ENCODE measurements at places on chromosomes 7 and 10. TPM values are rescaled to one million over a fixed set of nuclear protein-coding genes. Genes with fewer than 3 reads are reported as not detected.

GRCh38 chr10:114334301-114334700, 70.0 kb downstream of the AFAP1L2 start:
- DNase-seq = no peak

SPDYE2 gene
- 0.59 TPM for polyA plus RNA-seq

GRCh38 chr10:62866941-62867340, 50.8 kb upstream of the EGR2 start:
- no peak for DNase-seq

SCIN gene
- 0.68 TPM for polyA plus RNA-seq

DNA sequence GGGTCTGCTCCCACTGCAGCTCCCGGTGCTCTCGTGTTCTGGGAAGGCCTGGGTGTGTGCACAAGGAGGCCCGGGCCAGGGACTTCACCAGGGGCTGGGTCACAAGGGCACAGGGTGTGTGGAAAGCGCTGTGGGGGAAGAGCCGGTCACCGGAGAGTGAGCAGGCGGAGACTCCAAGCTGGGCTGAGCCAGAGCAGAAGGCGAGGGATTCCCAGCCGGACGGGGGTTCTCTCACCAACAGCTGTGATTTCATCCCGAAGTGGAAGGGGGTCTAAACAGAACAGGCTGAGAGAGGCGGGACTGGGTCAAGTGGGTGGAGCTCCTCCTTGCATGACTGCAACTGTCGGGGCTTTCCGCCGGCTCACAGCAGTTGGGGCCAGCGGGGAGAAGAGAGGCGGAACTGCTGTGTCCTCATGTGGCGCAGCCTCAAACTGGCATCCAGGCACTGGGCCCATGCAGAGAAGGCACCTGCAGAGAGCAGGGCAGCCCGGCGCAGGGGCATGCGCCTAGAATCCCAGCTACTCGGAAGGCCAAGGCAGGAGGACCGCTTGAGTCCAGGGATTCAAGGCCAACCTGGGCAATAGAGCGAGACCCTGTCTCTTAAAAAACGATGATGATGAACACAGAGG, 7.6 kb upstream of the ORAI2 start:
- no peak for DNase-seq

- no peak for DNase-seq
Measured at GRCh38 chr10:111127081-111127848, 50.4 kb downstream of the ADRA2A start.

- DNase-seq = no peak
Measured at GRCh38 chr10:119395280-119396007, 147.1 kb downstream of the RGS10 start.

OR2A12 gene
- polyA plus RNA-seq = not detected

- DNase-seq = no peak
Measured at GRCh38 chr7:33487998-33488682, 358.8 kb downstream of the BBS9 start.

- peak; percentile 7 for DNase-seq
Measured at GRCh38 chr7:81833401-81833800, 63.6 kb upstream of the HGF start.

DNA sequence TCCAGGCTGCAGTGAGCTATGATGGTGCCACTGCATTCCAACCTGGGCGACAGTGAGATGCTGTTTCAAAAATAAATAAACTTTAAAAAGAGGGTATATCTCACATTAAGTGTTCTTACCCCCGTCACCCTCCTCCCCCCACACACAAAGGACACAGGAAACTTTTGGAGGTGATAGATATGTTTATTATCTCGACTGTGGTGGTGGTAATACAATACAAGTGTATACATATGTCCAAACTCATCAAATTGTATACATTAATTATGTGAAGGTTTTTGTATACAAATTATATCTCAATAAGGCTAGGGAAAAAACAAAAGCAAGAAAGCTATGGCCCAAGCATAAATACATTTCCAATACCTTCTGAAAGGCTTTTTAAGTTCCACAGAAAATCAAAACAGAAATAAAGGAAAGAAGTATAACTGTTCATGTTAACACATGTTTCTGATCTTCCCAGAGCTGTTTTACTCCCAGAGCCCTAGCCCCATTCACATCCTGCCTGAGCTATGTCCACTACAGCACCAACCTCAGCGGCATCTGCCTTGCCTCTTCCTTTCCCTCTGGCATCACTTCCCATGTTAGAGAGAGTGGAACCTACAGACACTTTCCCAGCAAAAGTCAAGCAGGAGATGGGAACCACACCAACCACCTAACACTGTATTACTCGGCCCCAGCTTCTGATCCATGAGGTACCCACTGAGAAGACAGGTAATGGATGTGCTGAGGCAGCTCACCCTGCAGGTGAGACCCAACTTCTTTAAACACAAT, 48.1 kb downstream of the SGMS1 start:
- DNase-seq = no peak

GRCh38 chr7:96669812-96670211, 39.8 kb downstream of the SEM1 start:
- no peak for DNase-seq

RBP3 gene
- polyA plus RNA-seq = not detected

DNA sequence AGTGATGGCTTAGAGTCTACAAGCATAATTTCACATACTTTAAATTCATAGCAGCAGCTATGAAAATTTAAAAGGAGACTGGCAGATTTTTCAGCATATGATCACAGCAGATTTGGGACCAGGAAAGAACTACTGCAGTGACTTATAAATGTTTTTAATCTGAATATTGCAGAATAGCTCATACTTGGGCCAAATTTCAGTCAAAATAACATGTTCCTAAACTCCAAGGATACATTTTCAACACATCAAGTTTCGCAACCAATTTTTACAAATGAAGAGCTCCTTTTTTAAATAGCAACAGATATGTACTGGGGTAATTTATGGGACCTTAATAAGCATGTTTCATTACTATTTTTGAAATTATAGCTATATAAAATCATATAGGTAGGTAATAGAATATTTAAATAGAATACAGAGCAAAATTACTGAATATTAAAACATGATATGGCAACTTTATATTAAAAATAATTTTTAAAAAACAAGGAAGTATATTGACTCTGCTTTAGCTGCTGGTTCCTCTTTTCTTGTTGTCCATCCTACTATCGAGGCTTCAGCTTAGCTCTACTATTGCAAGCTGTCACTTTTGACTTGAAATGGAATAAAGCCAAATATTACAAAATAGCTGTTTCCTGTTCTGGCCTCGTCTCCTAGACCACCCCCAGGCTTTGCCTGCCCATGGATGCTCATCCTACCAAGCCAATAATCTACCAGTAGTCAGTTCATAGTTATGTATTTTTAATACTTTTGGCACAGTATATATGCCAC, 123.1 kb downstream of the NRBF2 start:
- DNase-seq = peak; percentile 42

DNA sequence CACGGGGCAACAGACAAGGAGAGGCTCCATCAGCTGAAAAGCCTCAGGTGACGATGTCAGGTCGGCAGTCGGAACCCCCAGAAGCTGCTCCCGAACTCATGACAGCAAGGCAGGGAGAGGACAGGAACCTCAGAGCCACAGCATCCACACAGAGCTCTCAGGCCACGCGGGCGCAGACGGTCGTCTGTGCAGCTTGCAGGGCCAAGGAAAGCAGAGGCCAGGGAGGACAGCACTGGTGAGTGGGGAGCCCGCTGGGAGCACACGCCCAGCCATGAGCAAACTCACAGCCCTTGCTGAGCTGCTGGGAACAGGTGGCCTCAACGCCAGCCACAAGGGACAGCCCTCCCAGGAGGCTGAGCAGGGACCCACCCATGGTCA, 138.9 kb downstream of the MAD1L1 start:
- no peak for DNase-seq

DGKB gene
- polyA plus RNA-seq = 0.43 TPM

GRCh38 chr7:70810558-70811139, 321.3 kb upstream of the GALNT17 start:
- no peak for DNase-seq

TMEM139 gene
- not detected for polyA plus RNA-seq

FAM25A gene
- polyA plus RNA-seq = not detected

ADGRA1 gene
- not detected for polyA plus RNA-seq

- DNase-seq = no peak
Measured at GRCh38 chr10:99366666-99367065, 37.5 kb downstream of the CNNM1 start.

SRGN gene
- polyA plus RNA-seq = 90.0 TPM

- DNase-seq = no peak
Measured at GRCh38 chr10:71873582-71874211, 22.6 kb upstream of the PSAP start.

DNA sequence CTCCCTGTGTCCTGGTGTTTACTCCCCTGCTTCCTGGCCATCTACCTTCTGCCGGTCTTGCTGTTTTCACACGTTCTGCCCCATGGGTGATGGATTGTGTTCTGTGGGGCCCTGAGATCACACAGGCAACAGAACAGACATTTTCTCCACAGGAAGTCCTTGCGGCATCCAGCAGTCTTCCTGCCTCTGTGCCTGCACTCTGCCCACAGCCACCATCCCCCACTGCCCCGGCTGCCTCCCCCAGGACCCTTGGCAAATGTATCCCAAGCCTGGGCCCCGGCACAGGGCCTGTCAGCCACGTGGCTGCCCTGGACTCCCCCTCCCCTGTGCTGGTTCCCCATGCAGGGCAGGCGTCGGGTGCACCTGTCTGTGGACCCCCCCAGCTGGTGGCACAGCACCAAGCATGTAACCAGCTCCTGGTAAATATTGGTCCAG, 184.2 kb downstream of the WDR37 start:
- DNase-seq = no peak

VIM gene
- polyA plus RNA-seq = 3,784 TPM

CRYGN gene
- polyA plus RNA-seq = not detected

DNA sequence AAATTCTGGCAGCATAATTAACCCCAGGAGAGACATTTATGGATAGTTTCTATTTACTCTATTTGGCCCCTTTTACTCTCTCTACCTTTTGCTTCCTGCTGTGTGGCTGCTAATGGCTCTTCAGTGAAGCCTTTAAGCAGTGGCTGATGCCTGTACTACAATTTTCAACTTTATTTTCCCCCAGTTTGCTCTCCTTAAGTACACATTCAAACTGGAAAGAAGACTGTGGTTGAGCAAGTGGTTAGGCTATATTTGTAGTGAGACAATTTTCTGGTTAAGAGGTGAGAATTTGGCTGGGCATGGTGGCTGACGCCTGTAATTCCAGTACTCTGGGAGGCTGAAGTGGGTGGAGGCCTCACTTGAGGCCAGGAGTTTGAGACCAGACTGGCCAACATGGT, 8.5 kb upstream of the RSBN1L start:
- DNase-seq = no peak

DNA sequence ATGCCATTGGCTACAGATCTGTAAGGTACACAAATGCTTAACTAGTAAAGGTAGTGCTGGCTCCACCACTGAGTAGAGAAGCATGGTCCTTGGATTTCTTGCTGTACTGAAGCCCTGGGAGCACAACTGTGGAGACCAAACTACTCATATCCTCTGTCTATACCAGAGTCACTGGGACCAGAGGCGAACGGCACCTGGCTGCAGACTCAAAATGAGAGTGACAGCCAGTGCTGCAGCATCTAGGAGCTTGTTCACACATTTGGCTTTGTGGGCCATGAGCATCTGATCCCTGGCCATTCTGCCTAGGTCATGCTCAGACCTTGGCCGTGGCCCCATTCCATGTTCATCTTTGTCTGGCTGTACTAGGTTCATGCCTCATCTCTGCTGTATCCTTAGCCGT, 31.9 kb downstream of the LRRC18 start:
- DNase-seq = no peak

DNA sequence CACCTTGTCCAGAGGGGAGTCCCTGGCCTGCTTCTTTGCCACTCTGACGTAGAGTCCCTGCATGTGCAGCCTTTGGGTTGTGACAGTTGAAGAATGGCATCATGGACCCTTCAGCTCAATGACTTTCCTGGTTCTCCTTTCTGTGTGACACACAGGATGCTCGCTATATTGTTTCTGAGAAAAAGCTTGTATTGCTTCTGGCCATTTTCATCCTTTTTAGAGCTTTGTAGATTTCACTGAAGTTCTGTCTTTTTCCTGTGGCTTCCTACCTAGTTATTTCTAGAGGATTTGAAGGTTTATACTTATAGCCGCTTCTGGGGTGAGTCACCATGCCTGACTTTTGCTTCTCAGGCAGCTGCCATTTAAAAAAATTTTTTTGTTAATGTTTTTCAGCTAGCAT, 27.0 kb downstream of the SND1 start:
- DNase-seq = peak; percentile 52

- no peak for DNase-seq
Measured at GRCh38 chr7:3682028-3682710, 381.1 kb downstream of the SDK1 start.

DNA sequence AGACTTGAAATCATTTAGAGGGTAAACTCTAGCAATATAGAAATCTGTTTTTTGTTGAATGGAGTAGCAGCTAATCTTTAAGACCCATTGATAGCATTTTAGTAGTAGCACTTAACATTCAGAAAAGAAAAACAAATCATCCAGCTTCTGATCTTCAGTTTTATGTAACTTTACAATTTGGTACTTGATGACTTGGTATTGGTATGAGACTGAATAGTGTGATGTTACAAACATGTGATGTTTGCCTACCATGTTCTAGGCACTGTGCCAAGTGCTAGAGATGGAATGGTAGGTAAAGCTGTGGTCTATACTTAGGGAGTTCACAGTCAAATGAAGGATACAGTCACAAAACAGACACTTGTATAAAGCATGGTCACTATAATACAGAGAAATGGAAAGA, 21.3 kb downstream of the ZEB1 start:
- DNase-seq = no peak

DNA sequence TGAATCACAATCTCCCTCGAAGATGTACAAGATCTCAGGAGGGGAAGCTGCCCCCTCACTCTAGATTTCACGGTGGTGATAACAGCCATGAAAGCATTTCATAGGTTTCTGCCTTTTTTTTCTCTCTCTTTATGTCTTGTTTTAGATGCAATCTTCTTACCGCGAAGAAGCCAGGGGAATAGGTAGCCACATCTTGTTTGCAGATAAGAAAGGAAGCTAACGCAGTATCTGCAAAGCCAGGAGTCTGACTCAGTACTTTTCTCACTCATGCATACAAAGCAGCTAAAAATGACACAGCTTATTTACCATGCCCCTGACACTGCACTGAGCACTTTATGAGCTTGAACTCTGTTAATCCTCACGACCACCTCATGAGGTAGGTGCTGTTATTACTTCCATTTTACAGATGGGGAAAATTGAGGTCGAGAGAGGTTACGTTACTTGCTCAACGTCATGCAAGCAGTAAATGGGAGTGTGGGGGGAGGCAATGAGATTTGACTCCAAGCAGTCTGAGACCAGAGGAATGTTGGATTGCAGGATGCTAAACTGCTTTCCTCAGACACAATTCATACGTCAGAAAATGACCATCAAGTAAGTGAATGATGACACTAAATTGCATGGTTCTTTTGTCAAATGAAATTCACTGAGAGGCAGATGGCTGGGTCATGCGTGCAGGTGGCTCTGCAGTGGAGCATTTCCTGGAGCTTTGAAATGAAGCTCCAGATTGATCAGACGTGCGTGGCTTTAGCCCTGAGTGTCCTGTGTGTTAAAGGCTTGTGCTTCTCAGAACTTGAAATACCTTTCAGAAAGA, 3.3 kb downstream of the MAP3K8 start:
- DNase-seq = peak; percentile 79
